ENCODE measurements at places on chromosomes 5 and 9.

DNA sequence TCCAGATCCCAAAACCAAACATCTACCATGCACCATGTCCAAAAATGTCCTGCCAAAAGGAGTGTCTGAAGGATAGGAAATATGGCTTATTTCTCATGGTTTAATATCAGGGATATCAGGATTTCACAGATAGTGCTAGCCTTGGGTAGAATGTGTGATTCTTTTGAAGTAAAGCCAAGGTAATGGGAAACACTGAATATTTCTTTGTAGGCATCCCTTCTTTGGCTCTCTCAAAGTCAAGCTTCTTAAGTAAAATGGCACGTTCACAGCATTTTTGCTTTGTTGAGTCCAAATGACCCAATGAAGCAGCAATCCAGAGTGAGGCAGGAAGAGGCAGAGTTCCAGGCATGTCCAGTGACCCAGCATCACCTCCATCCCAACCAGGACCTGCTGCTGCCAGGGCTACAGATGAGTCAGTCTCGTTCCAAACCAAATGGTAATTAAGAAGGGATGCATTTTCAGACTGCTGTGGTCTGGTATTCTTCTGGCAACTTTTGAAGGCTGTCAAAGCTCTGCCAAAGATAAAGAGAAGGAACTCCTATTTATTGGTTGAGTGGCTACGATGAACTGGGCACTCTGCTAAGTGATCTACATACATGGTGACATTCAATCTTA, 678.8 kb upstream of the KLF4 start:
- H3K27me3 ChIP-seq: no peaks in the 10 kb centered on the region
- H3K36me3 ChIP-seq: no peaks in the 10 kb centered on the region
- H3K4me1 ChIP-seq: peaks cover 12% of the 10 kb centered on the region

- H3K4me1 ChIP-seq: peaks cover 19% of the 10 kb centered on the region
- no peaks in the 10 kb centered on the region for H3K27me3 ChIP-seq
- no peak overlapping the region for H3K4me3 ChIP-seq
- H3K27ac ChIP-seq: no peak overlapping the region
These were observed 2.6 kb upstream of the QRFP start for GRCh38 chr9:130899051-130899748.

DNA sequence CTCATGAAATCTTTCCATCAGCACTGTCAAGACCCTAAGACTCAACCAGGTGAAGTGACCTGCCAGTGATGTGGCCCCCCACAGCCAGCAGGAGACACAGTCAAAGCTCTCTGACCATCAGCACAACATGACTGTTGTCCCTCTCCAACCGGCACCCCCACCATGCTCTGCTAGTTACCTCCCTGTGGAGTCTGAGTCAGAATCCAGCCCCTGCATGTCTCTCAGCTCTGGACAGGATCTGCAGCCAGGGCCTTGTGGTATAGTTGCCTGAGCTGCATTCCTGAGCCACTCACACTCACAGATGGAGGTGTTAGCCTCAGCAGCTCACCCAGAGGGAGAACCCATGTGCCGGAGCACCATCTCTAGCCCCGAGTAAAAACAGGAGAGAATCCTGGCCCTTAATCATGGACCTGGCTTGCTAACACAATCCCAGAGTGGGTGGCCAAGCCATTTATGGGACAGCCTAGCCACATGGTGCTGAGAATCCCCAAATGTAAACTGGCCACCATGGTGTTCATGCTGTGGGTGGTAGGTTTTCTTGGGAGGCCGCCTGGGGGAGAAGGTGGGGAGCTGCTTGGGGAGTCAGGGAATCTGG, 237.8 kb downstream of the PAPPA start:
- no peaks in the 10 kb centered on the region for H3K27me3 ChIP-seq
- no peak for DNase-seq
- H3K4me1 ChIP-seq: peaks cover 7% of the 10 kb centered on the region

DNA sequence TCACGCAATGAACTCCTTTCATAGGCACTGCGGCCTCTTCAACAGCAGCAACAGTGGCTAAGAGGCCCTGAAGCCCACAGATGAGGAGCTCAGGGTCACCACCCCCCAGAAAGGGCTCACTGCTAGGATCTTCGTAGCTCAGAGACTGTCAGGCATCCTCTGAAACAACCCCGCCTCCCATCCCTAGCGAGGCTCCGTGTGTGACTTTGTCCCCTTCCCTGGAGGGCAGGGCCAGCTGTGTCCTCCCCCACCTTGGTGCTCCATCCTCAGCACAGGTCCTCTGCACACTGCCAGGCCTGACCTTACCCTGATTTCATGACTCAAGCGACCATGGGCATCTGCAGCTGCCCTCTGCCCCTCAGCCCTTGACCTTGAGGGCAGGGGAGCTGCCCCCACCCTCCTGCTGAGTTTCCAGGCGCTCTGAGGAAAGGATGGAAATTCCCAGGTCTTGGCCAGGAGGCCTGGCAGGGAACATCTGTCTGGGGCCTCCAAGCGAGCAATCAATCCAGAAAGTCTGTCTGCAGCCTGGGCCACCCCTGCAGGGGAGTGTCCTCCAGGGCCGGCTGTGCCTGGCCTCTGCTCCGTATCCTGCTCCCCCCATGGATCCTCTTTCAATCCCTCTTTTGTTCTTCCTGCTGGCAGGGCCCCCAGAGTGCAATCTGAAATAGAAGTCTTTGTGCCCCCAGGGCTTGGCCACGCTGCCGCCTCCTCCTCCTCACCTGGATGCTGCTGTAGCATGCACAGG, 6.8 kb upstream of the IRX4 start:
- DNase-seq: no peak
- no peaks in the 10 kb centered on the region for H3K36me3 ChIP-seq
- H3K4me3 ChIP-seq: no peak overlapping the region
- H3K4me1 ChIP-seq: no peaks in the 10 kb centered on the region

GRCh38 chr9:89442981-89443814, 54.7 kb downstream of the SEMA4D start:
- peaks cover 20% of the 10 kb centered on the region for H3K4me1 ChIP-seq
- H3K27ac ChIP-seq: no peak overlapping the region
- H3K27me3 ChIP-seq: no peaks in the 10 kb centered on the region
- DNase-seq: no peak
- H3K4me3 ChIP-seq: no peak overlapping the region

- H3K27me3 ChIP-seq: no peaks in the 10 kb centered on the region
- DNase-seq: no peak
- H3K4me3 ChIP-seq: no peak overlapping the region
These were observed 6.8 kb downstream of the TRIM7 start for GRCh38 chr5:181198106-181198685.

GRCh38 chr5:122402955-122403685, 91.1 kb downstream of the SNCAIP start:
- DNase-seq: no peak
- H3K27me3 ChIP-seq: no peaks in the 10 kb centered on the region
- no peak overlapping the region for H3K27ac ChIP-seq
- H3K4me1 ChIP-seq: no peaks in the 10 kb centered on the region
- no peaks in the 10 kb centered on the region for H3K36me3 ChIP-seq

DNA sequence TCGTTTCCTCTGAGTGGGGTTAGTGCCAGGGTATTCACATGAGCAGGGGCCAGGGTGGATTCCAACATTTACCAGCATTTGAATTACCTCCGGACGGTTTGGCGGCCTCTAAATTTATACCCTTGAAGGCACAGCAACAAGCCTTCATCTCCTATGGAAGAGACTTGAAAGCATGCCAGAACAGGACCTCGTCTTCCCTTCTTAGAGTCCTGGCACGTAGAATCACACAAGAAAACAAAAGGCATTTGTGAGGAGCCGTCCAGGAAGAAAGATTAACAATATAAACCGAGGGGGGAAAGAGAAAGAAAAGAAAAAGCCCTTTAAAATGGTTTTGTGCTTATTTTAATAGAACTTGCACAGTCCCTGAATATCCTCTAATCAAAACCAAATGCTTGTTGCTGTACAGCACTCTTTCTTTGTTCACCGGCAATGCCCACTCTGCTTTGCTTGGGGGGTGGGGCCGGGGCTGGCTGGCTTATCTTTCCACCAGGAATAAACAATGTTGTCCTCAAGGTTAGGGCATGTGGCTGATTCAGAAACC, 575.8 kb upstream of the ZNF462 start:
- no peaks in the 10 kb centered on the region for H3K27me3 ChIP-seq
- no peak overlapping the region for H3K4me3 ChIP-seq
- no peaks in the 10 kb centered on the region for H3K36me3 ChIP-seq
- H3K4me1 ChIP-seq: peaks cover 22% of the 10 kb centered on the region

DNA sequence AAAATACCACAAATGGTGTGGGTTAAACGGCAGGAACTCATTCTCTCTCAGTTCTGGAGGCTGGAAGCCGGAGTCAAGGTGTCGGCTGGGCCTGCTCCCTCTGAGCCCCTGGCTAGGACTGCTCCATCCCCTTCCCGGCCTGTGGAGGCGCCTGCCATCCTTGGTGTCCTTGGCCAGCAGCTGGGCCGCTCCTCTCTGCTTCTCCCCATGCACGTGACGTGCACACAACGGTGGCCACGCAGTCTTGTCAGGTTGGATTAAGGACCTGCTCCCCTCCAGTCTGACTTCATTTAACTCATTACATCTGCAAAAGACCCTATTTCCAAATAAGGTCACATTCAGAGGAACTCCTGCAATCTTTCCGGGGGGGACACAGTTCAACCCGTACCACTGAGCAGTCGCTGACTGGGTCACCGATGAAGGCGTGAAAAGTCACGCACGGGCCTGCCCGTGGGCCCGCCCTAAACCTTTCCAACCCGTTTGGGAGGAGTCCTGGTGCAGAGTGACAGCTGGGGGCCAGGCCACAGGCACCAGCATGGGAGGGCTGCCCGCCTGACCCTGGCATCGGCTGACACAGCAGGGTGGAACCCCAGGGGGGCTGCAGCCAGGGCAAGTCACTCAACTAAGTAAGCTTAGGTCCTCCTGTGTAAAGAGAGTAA, 135.2 kb downstream of the COL23A1 start:
- DNase-seq: no peak
- no peaks in the 10 kb centered on the region for H3K4me1 ChIP-seq
- no peaks in the 10 kb centered on the region for H3K36me3 ChIP-seq
- no peaks in the 10 kb centered on the region for H3K27me3 ChIP-seq
- H3K4me3 ChIP-seq: no peak overlapping the region

DNA sequence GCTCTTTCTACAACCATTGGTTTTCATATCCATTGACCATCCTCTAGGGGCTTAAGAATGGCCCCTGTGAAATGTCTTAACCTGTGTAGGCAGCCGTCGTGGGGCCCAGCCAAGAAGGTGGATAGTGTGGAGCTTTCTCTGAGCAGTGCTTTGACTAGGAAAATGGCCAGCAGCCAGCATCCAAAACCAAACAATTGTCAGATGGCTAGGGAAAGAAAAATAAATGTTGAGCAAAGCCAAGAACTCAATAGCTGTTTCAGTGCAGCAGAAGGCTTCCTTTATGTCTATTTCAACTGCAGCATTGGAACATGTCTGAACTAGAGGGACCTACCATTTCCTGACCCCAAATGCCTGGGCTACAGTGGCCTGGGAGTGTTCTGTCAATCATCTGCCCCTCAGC, 374.9 kb downstream of the TLE4 start:
- no peaks in the 10 kb centered on the region for H3K36me3 ChIP-seq
- no peak overlapping the region for H3K27ac ChIP-seq
- no peak for DNase-seq
- no peaks in the 10 kb centered on the region for H3K27me3 ChIP-seq
- H3K4me1 ChIP-seq: no peaks in the 10 kb centered on the region
- no peak overlapping the region for H3K4me3 ChIP-seq

GRCh38 chr5:51895834-51896233, 512.6 kb downstream of the ISL1 start:
- H3K27me3 ChIP-seq: no peaks in the 10 kb centered on the region
- no peak overlapping the region for H3K27ac ChIP-seq
- H3K36me3 ChIP-seq: no peaks in the 10 kb centered on the region
- DNase-seq: no peak

DNA sequence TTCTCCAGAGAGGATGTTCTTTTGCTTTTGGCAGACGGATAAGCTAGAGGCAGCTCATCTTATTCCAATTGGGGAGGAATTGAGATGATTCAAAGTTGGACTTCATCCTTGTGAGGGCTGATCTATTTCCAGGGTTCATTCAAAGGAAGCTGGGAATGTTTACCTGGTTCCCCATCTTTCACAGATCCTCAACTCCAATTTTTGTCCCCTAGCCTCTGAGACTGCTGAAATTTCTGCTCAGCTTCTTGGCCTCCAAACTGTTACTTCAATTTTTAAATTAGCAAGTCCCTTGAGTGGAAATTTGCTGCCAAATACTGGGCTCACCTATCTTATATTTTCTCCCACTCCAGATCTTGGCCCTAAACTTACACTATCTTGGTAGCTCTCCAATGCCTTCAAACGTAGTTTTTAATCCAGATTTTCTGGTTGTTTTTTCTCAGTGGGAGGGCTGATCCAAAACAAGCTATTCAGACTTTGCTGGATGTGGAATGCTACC, 93.9 kb upstream of the NEK6 start:
- no peaks in the 10 kb centered on the region for H3K36me3 ChIP-seq
- H3K27ac ChIP-seq: no peak overlapping the region
- H3K4me1 ChIP-seq: no peaks in the 10 kb centered on the region
- DNase-seq: no peak
- H3K27me3 ChIP-seq: no peaks in the 10 kb centered on the region

- no peaks in the 10 kb centered on the region for H3K36me3 ChIP-seq
- no peak overlapping the region for H3K4me3 ChIP-seq
- H3K4me1 ChIP-seq: no peaks in the 10 kb centered on the region
- no peaks in the 10 kb centered on the region for H3K27me3 ChIP-seq
These were observed 87.0 kb downstream of the WNK2 start for GRCh38 chr9:93270976-93271375.

DNA sequence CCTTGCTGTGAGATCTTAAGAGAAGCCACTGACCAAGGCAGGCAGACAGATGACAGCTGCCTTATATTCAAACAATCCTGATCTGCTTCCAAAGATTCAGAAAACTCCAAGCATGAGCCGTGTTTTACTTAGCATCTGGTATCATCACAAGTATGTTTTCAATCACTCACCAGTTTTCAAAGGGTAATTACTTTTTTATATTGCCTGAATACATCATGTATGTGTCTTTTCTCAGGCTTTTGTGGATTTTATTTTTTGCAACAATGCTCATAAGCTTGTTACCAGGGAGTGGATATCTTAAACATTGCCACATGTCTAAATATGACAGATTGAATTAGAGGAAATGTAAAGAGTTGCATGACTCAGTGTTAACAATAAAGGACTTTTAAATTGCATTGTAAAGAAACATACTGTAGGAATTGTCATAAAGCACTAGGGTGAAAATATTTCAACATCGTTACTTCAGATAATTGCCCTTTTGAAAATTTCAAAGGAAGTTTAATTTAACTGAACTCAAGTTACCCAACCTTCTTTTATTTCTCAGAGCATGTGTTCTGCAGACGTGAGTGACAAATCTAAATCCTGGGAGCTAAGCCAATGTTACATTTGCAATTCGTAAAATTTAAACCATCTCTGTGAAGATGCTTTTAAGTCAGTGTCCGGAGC, 326.1 kb downstream of the PLK2 start:
- H3K4me1 ChIP-seq: no peaks in the 10 kb centered on the region
- no peak for DNase-seq
- no peak overlapping the region for H3K27ac ChIP-seq
- no peaks in the 10 kb centered on the region for H3K36me3 ChIP-seq
- H3K27me3 ChIP-seq: no peaks in the 10 kb centered on the region

DNA sequence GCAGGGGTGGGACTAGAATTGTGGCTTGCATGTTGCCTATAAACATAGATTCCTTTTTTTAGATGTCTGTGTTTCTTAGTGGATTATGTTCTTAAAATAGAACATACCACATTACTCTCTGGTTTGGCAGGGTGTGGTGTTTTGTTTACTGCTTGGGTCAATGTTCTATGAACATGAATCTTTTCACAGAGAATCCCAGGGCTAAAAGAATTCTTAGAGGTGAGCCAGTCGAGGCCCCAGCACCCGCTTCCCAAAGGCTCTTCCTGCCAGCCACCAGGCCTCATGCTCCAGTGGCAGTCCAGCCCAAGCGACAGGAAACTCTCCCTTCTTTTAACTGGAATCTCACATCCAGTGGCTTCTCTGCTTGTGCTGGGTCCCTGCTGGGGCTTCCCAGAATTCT, 126.6 kb downstream of the C9orf152 start:
- no peak for DNase-seq
- H3K27me3 ChIP-seq: no peaks in the 10 kb centered on the region
- H3K4me1 ChIP-seq: no peaks in the 10 kb centered on the region
- no peak overlapping the region for H3K27ac ChIP-seq

All from testis (tissue), 5 donors.